ENCODE measurements at places on chromosomes 4 and X. TPM values are rescaled to one million over a fixed set of nuclear protein-coding genes. Genes with fewer than 3 reads are reported as not detected.

The TBX22 gene
- under 0.01 TPM for total RNA-seq

The RXFP1 gene
- total RNA-seq: 0.52 TPM

The ANAPC10 gene
- 26.6 TPM for total RNA-seq

The BEND2 gene
- not detected for total RNA-seq

The LRRC66 gene
- 1.0 TPM for total RNA-seq

The ALAS2 gene
- 301 TPM for total RNA-seq

The SHROOM4 gene
- total RNA-seq: 3.7 TPM
